ENCODE measurements at places on chromosomes 3 and 15.

DNA sequence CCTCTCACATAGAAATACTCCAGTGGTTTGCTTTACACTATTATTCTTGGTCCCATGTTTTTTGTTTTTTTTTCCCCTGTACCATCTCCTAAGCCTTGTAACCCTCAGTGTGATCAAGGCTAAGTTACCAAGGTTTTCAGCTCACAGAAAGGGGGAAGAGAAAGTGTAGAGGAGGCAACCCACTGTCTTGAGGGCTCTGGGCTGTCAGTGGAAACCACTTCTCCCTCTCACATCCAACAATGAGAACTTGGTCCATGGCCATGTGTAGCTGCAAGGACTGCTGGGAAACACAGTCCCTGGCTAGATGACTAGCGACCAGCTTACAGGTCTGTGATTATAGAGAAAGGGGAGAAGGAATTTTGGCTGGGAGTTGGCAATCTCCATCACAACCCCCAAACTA, 30.3 kb downstream of the GPD1L start:
- no peak for DNase-seq

- DNase-seq = no peak
Measured at GRCh38 chr15:33547876-33548275, 237.1 kb downstream of the RYR3 start.

DNA sequence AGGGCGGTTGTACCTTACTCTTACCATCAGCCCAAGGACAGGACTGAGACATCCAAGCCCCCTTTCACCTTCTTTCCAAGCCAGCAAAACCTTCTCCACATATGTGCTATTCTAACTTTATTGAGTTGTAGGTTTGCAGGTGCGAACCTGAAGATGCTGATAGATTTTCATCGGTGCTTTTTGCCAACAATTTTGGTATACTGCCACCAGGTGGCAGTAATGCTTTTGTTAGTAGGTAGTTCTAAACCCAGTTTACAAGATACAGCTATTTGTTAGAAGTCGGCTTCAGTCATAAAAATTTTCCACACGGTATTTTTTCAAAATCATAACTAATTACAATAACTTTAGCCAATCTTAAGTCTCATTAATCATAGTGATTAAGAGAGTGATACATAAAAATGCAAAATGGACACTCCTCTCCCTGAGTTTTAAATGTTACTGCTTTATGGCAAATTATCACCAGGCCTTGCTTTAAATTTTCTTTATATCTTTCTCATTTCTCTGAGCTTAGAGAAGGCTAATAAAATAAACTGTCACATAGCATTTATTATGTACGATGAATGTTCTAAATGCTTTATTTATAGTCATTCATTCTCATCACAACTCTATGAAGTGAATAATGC, 636 bp downstream of the TBC1D21 start:
- no peak for DNase-seq

DNA sequence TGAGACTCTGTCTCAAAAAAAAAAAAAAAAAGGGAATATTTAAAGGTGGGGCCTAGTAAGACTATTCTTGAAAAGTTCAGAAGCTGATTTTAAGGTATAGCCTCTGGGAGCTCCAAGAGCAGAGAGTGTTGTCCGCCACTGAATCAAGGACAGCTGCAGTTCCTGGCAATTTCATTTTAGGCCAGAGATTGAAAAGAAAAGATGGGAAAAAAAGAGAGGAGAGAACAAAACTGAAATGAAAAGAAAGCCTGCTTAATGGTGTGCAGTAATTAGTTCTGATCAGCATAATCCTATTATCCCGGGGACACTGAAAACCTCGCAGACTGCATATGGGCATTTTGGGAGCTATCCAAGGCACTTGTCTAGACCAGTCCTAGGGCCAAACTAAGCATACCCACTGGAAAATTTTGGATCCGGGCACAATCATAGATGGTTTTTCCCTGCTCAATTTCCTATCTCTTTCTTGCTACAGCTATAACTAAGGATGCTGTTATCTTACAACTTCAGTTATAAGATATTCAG, 43.2 kb downstream of the EHHADH start:
- no peak for DNase-seq

GRCh38 chr3:47874913-47875312, 72.0 kb downstream of the DHX30 start:
- DNase-seq = no peak

DNA sequence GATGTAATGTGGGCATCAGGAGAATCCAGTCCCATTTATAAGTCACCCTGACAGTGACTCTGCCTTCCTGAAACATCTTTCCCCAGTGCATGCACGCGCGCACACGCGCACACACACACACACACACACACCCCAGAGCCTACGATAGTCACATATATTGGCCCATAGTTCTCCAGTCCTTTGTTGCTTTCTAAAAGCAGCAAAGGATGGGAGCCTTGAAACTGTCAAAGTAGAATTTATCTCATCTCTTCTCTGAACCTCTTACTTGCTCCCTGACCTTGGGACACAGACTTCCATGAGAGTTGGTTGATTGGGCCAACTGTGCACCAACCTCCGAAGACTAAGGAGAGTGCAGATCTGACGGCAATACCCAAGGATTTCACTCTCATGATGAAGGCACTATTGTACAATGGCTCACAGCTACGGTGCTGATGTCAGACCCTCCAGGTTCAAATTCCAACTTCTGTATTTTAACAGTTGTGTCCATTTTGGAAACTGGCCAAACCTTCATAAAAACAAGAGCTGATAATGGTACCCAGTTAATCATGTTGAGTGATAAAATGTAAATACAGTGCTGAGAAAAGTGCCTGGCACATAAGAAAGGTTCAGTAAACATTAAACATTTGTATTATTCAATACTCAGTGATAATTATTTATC, 8.3 kb downstream of the CPA3 start:
- no peak for DNase-seq

- DNase-seq = no peak
Measured at GRCh38 chr3:146550743-146551510, 6.5 kb upstream of the PLSCR1 start.

DNA sequence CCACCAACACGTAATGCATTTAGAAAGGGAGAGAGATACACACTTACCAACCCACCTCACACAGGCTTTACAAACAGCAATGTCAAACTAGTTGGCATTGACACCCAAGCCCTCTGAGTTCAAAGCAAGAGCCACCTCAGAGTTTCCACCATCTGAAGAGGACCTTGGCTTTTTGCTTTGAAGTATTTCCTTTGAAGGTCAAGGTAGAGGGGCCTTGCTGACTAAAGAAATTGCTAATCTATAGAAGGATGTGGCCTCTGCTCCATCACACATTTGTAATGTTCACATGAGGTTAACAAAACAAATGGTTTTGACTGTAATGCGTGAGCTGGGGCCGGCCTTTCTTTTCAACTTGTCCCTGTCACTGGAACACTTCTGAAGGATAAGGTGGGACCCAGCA, 117.7 kb downstream of the POLR2M start:
- DNase-seq = no peak

DNA sequence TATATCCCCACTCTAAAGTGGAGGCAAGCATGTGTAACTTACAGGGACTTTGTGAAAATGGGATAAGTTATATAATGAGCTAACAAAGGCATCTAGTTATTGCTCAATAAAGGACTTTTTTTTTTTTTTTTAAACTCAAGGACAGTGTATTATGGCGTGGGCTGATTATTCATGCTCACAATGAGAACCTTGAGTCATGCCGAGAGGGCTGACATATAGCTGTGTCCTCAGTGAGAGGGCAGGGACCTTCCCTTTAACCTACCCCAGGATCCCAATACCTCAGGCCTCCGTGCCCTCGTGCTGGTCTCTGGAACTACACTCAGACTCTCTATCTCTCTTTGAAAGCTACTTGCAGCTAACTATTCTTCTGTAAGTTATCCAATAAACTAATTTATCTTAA, 319.9 kb upstream of the ICE2 start:
- DNase-seq = no peak

- DNase-seq = no peak
Measured at GRCh38 chr3:172177803-172178316, 138.5 kb downstream of the FNDC3B start.

- no peak for DNase-seq
Measured at GRCh38 chr15:32671339-32672325, 30.1 kb downstream of the SCG5 start.

DNA sequence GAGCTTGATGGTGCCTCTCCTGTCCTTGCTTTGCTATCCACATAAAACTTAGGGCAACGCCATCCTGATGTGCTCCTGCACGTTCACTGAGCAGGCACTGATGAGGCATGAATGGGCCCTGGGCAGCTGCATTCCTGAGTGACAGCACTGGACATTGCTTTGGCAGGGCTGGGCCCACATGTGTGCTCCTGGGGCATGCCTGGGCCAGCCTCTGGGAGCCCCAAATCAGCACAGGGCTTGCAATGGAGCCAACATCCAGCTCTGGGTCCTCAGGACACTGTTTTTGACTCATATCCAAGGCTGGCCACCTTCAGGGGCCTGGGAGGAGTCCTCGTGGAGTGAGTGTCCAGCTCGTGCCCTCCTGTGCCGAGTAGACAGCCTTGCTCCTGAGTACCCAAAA, 5.9 kb upstream of the TKT start:
- no peak for DNase-seq

GRCh38 chr15:96126859-96127258, 203.6 kb upstream of the NR2F2 start:
- DNase-seq = no peak

DNA sequence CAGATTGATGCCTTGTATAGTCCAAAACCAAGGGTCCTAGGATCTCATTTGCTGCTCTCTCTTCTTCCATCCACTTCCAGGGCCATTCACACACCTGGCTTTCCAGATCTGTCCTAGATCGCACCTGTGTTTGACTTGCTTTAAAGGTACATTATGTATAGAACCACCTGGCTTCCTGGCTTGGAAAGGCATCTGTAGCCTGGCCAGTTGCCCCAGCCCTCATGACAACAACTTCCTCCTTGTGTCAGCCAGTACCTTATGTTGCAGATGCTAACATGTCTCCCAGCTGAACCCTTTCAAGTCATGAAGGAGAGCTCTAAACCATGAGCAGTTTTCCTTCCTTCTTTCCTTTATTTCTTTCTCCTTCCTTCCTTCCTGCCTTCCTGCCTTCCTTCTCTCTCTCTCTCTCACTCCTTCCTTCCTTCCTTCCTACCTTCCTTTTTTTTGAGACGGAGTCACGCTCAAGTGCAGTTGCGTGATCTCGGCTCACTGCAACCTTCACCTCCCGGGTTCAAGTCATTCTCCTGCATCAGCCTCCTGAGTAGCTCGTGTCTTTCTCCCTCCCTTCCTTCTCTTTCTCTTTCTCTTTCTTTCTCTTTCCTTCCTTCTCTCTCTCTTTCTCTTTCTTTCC, 2.5 kb upstream of the HTR3C start:
- DNase-seq = no peak

DNA sequence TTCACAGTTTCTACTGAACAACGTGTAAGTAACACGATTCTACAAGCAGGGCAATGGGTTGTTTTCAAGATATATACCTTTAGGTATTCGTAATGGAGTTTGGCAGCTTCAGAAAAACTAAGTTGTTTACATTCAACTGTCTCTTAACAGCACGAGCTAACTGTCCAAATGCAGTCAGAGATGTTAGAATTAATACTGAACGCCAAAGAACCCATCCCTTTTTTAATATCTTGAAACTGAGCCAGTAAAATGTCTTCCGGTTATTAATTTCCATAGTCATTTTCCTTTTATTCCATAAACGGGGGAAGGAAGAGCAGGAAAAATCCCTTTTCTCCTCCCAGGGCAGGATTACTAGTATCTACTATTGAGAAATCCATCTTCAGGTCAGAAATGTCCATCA, 129.0 kb upstream of the THBS1 start:
- no peak for DNase-seq

DNA sequence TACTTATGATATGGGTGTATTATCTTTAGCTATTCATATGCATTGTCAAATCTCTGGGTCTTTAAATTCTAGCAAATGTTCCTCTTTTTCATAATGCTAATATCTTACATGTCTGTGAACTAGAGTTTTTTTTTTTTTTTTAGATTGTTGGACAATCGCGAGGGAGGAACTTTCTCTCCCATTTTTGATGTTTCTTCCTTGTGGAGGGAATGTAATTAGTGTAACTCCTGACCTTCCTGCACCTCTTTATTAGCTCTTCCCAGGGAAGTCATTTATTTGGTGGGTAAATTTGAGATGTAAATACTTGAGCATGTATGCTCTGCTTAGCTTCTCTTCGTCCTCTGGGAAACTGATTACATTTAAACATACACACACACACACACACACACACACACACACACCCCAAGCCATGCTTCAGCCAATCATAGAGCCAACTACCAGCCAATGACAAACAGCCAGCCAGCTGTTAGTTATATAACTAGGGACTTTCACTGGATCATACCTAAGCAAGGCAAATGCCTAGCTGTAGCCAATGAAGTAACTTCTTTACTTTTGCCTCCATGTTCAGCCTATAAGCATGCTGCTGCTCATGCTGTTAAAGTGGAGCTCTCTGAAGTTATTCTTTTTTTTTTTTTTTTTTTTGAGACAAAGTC, 8.3 kb upstream of the USP8 start:
- no peak for DNase-seq

DNA sequence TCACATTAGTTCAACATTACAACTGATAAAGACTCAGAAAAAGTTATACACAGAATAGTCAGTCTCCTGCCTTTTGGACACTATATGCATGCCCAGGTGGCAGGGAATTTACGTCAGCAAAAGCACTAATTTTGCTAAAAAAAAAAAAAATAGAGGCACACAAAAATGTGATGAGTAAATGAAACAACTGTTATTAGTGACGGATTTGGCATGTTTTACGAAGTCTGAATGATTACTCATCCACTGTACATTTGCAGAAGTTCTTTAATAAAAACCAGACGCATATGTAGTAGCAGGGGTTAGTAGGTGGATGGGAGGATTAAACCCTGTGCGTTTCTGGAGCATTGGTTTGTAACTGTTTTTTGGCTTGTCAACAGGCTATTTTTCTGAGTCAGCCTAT, 99.0 kb downstream of the MITF start:
- DNase-seq = no peak

GRCh38 chr3:127908202-127908601, 6.8 kb upstream of the KBTBD12 start:
- no peak for DNase-seq

DNA sequence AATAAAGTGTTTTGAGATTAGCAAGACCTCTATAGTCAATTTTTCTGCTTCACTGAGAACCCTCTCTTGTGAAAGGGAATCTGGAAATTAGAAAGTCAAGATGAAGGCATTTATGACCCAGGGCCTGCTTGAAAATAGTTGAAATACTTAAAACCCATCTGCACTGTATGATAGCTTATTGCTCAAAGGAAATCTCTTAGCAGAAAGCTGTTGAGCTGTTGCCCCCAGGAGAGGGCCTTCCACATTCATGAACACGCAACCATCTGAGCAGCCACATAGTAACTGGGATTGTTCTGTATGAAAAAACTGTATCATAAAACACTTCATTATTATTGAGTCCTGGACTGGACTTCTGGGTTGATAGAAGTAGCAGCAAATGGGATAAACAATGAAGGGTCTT, 106.4 kb upstream of the PTX3 start:
- DNase-seq = no peak

DNA sequence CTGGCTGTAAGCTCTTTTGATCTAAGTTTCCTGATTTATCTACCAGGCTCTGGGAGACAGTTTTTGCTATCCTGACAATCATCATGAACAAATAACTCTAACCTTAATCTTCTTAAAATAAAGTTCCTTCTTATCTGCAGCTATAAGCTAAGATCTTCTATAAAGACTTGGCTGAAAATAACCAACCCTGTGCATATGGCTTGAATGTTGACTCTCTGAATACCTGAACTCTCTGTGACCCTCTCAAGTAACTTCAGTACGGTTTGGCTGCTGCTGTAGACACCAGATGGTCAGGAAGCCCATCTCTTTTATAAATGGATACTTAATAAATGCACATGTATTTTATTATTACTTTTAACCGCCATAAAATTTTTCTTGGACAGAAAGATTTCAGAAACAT, 412.4 kb upstream of the CBLB start:
- no peak for DNase-seq

Measured in activated naive CD4-positive, alpha-beta T cell (primary cell).